NCI-H1436 treated with DMSO at 0.1 percent for 48 hours (cell line): ENCODE measurements at places on chromosomes 12 and 14.

GRCh38 chr12:66496595-66496994, 182.3 kb downstream of the GRIP1 start:
- no peak for DNase-seq

- no peak for DNase-seq
Observed at GRCh38 chr12:112546996-112547395, 128.2 kb downstream of the PTPN11 start.

DNA sequence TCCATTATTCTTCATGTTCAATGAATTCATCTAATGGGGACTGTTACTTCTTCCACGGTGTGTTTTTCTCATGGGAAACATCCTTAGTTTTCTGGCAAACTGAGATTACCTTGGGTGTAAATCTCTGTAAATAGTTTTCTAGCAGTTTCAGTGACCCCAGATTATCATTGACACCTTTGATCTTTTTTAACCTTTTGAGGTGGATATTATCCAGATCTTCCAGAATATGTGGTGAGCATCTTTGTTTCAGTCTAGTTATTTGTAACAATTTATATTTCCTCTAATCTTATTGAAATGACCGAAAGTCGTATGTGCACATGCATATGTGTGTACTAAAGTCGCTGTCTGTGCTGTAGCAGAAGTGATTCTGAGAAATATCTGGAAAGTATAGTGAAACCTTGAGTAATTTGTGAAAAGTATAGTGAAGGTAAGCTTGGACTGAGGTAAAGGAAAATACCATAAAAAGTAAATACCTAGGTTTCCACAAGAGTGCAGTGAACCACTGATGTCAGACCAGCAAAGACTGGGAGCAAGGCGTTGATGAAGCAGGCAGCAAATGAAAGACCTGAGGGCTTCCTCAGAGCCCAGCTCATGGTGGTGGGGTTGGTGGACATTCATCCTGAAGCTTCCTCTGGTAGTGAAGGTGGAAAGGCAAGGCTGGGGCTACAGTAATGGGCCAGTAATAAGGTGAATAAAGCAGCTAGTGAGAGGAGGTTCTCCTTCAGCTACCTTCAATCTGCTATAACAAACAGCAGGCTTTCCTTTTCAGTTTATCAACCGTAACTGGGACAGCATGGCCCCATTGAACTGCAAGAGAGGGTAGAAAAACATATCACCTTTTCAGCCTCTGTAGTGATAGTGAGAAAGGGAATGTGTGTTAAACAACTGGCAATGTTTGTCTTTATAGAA, 480.2 kb upstream of the FBXO33 start:
- no peak for DNase-seq

DNA sequence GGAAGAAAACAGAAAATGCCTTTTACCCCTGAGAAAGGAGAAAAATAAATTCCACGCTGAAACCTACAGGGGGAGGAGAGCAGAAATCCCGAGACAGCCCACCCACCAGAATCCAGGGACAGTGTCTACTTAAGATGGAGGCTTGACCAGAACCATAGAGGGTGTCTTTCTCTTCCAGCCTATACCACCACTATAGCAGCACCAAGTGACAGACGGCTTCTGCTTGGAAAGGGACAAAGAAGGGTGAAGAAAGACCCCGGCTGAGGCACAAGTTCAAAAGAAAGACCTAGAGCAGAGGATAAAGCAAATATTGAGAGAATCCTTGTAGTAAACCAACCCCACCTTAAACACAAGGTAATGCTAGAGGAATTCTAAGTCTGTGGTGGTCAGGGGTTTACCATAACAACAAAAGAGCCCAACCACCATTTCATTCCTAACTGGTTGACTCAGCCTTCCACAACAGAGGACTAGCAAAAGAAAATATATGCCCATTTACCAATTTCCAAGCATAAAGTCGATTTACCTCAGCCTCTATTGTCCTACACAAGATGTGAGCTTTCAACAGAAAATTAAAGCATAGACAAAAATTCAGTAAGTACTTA, 105.3 kb upstream of the FOXG1 start:
- no peak for DNase-seq

DNA sequence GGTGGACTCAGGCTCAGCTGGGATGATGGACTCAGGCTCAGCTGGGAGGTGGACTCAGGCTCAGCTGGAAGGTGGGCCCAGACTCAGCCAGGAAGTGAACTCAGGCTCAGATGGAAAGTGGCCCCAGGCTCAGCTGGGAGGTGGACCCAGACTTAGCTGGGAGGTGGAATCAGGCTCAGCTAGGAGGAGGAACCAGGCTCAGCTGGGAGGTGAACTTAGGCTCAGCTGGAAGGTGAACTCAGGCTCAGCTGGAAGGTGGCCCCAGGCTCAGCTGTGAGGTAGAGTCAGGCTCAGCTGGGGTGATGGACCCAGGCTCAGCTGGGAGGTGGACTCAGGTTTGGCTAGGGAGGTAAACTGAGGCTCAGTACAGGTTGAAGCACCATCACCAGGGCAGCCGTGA, 21.8 kb upstream of the C14orf180 start:
- DNase-seq, result no peak

DNA sequence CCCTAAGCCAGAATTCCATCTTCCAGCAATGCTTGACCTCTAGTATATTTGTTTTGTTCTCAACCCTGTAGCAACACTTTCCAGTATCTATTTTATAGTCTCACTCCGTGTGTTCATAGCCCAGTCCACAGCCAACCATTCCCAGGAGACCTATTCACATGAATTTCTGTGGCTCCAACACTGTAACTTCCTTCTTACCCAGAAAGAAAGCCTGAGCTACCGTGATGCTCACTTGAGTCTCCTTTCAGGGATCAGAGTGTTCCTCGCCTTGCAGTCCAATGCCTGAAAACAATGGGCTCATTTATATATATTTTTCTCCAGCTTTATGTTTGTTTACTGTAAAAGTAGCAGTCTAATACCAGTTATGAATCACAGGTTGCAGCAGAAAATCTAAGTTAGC, 645.0 kb upstream of the NOVA1 start:
- DNase-seq, result no peak

- DNase-seq, result no peak
Observed at GRCh38 chr14:55803873-55804553, 224.0 kb downstream of the KTN1 start.

DNA sequence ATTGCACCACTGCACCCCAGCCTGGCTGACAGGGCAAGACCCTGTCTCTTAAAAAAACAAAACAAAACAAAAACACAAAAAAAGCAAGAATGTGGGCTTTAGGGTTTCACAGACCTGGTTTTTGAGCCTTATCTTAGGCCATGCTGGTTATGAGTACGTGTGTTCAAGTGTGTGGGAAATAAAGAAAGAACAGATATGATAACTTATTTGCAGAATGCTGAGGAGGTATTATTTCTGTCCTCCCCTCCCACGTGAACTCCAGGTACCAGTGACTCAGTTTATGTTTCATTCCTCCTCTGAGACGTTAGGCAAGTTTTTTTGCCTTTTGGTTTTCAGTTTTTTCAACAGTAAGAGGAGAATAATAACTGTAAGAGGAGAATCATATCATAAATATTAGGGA, 49.3 kb downstream of the PCNX1 start:
- DNase-seq, result no peak

- no peak for DNase-seq
Observed at GRCh38 chr12:5260591-5261086, 171.3 kb upstream of the NTF3 start.

- no peak for DNase-seq
Observed at GRCh38 chr14:104981699-104982541, 3.7 kb upstream of the CLBA1 start.

- no peak for DNase-seq
Observed at GRCh38 chr14:20935303-20935984, 19.8 kb upstream of the RNASE2 start.

DNA sequence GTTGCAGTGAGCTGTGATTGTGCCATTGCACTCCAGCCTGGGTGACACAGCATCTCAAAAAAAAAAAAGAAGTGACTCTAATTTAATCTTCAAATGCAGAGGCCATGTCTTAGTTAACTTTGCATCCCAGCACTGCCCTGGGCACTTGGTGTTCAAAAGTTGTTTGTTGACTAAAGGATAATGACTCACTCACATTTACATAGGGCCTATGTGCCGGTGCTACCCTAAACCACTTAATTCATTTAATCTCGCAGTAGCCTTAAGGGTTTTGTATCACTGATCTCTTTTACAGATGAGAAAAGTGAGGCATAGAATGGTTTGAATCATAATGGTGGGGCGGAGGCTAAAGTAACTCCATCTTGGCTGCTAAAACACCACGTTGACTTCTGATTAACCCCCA, 23.7 kb downstream of the MFAP5 start:
- DNase-seq, result no peak

GRCh38 chr14:22190411-22191191, 398.4 kb downstream of the DAD1 start:
- no peak for DNase-seq

DNA sequence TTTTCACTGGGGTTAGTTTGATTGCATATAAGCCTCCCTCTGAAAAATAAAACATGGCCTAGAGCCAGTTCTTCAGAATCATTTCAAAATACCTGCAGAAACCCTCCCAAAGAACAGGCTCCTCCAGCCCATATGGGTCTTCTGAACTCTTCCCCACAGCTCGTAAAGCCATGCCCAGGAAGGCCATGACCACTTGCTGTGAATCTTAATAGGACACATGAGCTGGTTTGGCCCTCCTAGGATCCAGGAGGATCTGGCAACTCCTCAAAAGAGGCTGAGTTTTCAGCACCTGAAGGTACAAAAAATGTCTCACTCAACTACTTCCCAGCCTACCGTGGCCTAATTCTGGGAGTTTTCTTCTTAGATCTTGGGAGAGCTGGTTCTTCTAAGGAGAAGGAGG, 2.4 kb downstream of the MYBPC1 start:
- no peak for DNase-seq

DNA sequence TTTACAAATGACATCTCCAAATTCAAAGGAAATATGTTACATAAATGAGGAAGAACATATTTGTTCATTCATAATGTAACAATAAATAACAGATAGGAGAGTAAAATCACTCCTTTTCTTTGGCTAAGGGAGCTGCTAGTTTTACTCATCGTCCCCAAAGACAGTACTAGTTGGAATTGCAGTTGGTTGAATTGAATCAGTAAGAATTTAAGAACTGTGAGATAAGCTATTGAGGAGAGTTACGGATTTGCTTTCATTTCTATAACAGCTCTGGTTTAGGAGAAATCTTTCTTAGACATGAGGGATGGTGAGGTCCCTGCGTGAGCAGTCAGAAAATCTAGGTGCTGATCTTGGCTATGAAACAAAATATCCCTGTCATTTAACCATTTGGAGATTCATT, 402.8 kb downstream of the AEBP2 start:
- no peak for DNase-seq

DNA sequence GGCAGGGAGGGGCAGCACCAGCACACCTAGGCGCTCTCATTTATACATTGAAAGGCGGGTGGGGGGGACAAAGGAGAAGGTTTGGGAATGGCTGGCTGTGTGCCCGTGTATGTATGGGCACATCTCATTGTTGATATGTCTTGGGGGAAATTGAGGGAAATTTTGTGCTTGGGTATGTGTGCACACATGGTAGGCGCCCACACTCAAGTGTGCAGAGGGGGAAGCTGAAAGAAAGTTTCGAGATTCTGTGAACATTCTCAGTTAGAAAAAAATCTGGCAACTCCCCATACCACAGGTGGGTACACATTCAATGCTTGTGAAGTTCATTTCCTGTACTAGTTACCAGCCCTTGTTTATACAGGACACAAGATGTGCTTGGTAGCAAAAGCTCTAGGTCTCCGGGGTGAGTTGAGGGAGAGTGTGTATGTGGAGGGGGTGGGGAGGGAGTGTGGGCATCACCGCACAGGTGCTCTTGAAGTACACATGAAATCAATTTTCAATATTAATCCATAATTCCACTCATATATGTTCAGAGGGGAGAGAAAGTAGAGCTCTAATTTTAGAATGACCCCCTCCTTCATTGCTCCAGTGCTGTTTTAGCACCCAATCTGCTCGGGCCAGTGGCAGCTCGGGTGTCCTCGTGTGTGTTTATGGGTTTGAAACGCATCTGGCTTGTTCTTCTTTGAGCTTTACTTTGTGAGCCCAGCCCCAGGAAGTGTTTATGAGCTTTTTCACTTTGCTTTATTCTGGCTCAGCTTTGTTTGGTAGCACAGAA, 286.0 kb downstream of the ZFP36L1 start:
- no peak for DNase-seq

- no peak for DNase-seq
Observed at GRCh38 chr12:26277506-26278246, 82.3 kb downstream of the SSPN start.

GRCh38 chr12:6961278-6961694, 9.2 kb downstream of the PHB2 start:
- DNase-seq, result no peak

DNA sequence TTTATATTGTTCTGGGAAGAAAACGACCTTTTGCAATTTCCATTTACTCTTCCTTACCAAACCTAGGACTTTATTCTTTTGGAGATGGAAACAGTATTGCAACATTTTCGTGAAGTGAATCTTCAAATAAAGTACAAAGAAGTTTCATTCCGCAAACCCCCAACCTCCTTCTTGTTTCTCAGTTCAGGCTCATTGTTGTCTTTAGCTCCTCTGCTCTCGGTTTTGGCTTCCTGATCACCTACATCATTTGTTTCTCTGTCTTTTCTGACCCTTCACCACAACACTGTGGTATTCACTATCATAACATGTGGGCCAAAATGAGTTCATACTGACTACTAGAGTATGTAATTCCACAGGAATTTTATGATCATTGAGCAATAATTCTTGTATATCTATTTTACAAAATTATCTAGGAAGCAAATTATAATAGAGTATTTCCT, 266.8 kb downstream of the ADAMTS20 start:
- no peak for DNase-seq

DNA sequence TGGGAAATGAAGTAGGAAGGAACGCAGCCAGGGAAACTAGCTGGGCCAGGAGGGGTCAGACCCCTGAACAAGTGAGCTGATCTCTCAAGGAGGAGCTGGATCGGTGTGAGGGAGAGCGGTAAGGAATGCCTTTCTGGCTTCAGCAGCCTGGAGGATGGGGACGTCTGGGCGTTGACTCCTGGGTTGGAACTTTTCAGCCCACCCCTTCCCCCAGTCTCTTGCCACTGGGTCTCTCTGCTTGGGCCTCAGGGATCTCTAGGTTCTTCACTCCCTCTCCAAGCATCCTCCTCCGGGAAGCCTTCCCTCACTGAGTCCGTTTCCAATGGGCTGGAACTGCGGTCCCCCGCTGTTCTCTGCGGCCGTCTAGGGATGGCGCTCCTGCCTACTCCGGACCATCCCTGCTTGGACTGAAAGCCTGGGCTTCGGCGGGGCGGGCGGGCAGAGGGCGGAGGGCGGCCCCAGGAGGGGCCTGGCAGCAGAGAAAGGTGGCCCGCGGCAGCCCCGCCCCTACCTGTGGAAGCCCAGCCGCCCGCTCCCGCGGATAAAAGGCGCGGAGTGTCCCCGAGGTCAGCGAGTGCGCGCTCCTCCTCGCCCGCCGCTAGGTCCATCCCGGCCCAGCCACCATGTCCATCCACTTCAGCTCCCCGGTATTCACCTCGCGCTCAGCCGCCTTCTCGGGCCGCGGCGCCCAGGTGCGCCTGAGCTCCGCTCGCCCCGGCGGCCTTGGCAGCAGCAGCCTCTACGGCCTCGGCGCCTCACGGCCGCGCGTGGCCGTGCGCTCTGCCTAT, at the start of gene KRT7:
Gene KRT7 (plus strand): TSS at position 570 of the 788 bp plus-strand sequence. CDS start 54 bp downstream, at position 624.
- no peak for DNase-seq

GRCh38 chr12:43692064-43692463, 66.5 kb downstream of the PUS7L start:
- DNase-seq, result no peak

- no peak for DNase-seq
Observed at GRCh38 chr12:26580619-26581018, 252.4 kb downstream of the ITPR2 start.
